ENCODE measurements at places on chromosomes 5 and 9. TPM values are rescaled to one million over a fixed set of nuclear protein-coding genes. Genes with fewer than 3 reads are reported as not detected.

GRCh38 chr5:103101079-103101750 lies 18.7 kb downstream of the GIN1 start:
- no peaks in the 10 kb centered on the region for H3K27me3 ChIP-seq
- no peak overlapping the region for H3K4me3 ChIP-seq

- no peaks in the 10 kb centered on the region for H3K36me3 ChIP-seq
- no peaks in the 10 kb centered on the region for H3K4me1 ChIP-seq
- H3K27me3 ChIP-seq, result no peaks in the 10 kb centered on the region
- no peak for DNase-seq
Measured at GRCh38 chr5:33008751-33009418, 297.8 kb downstream of the NPR3 start.

Gene PCDHA3
- total RNA-seq, result 0.47 TPM

DNA sequence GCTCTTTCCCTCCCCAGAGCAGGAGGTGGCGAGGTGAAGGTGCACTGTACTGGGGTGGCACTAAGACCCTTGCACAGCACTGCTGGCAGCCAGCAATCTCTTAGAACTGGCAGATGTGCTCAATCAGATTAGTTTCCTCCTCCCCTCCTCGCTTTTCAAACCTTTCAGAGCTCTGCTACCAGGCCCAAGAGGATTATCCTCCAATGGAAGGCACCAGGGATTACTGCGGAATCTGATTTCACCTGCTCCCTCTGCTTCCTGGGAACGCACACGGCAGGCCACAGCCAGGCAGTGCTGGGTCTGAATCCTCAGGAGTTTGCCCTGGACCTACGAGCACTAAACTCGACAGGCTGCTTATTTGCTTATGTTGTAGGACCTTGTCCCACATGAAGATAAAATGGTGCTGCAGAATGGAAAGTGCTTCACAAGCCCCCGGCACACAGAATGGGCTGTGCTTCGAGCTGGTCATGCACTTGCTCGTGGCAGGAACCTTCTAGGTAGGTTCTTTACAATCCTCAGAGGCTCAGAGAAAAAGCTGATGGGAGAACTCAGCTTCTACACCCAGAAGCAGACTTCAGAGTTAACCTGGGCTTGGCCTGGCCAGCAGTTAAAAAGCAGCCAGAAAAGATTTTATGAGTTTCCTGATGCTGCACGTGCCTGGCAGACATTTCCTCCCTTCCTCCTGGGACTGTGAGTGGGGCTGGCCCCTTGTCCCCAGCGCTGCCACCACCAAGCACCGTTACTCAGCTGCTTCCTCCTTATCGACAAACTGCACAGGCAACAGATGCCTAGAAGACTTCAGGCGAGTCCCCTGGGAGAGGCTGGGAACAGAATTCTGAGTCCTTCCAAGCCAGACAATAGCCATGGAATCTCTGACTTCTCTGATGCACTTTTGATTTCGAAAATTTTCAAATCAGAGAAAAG lies 33.1 kb downstream of the FABP6 start:
- H3K27ac ChIP-seq, result no peak overlapping the region
- H3K4me1 ChIP-seq, result no peaks in the 10 kb centered on the region
- H3K4me3 ChIP-seq, result no peak overlapping the region
- no peak for DNase-seq

DNA sequence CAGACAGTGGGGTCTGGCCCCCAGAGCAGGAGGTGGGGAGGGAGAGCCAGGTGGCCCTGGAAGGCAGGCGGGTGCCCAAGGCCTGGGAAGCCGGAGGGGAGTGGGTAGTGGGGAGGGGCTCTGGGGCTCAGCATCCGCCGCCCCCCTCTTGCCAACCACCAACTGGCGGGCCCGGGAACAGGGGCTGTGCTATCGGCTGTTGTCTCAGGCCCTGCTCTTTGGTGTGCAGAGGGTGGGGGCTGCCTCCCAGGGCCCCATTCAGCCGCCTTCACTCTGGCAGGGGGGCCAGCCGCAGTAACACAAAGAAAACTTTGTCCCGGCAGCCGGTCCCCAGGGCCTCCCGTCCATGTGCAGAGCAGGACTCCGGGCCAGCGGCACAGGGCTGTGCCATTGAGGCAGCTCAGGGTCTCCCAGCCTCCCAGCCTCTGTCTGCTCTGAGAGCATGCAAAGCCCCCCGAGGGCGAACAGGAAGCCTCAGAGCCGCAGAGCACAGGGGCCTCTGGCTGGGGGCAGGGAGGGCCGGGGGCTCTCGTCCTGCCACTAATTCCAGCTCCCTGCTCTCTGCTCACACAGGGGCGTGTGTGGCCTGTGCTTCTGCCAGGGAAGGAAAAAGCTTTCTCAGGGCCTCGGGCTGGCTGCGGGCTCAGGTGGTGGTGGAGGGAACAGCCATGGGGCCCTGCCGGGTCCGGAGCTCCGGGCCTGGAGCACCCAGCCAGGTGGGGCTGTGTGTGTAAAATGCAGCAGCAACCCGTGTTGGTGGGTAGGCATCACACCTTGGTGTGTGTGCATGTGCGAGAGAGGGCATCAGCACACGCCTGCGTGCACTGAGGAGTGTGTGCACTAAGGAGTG lies 54.2 kb upstream of the NOTCH1 start:
- no peaks in the 10 kb centered on the region for H3K36me3 ChIP-seq
- no peak for DNase-seq
- peaks cover 55% of the 10 kb centered on the region for H3K4me1 ChIP-seq
- peaks cover 15% of the 10 kb centered on the region for H3K27me3 ChIP-seq

Gene CDKN2A
- 2.0 TPM for total RNA-seq

DNA sequence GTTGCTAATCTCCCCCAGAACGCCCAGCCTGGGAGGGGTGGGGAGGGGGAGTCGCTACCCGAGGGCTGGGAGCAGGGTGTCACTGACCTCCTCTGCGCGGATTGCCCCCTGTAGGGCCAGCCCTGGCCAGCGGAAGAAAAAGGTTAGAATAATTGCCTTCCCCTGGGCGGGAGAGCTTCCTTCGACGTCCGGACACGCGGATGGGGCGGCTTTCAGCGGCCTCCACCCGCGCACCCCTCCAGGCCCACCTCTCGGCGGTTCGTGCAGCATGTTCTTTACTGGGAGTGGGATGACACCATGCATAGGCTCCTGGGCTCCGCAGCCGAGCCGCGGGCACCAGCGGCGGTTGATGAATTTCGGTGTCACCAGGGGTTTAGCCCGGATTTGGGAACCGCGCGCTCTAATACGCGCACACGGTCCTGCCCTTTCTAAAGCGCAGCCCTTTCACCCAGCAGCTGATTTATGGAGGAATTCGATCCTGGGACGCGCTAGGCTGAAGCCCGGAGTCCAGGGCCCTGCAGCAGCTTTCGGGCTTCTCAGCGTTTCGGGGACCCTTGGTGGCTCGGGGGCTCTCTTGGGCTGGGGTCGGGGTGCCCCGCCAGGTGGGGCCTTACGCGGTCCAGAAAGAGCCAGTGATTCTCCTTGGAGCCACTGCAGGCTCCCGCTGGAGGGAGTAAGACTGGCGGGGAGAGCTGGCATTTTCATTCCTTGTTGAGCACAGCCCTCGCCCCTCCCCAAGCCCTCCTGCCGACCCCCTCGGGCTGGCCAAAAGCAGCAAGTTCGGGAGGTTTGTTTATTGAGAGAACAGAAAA lies 10.1 kb downstream of the LMX1B start:
- H3K27ac ChIP-seq, result no peak overlapping the region
- H3K4me1 ChIP-seq, result peaks cover 13% of the 10 kb centered on the region
- H3K36me3 ChIP-seq, result no peaks in the 10 kb centered on the region
- no peak for DNase-seq
- peaks cover 90% of the 10 kb centered on the region for H3K27me3 ChIP-seq

- no peaks in the 10 kb centered on the region for H3K27me3 ChIP-seq
- peaks cover 54% of the 10 kb centered on the region for H3K36me3 ChIP-seq
- H3K4me1 ChIP-seq, result peaks cover 34% of the 10 kb centered on the region
- H3K27ac ChIP-seq, result peak overlapping the region; percentile 46
- peak; percentile 53 for DNase-seq
Measured at GRCh38 chr9:95078511-95078910, 239.0 kb downstream of the FANCC start.
